ENCODE measurements at places on chromosomes 4 and X.

GRCh38 chrX:28582511-28582910 is 4.7 kb upstream of the IL1RAPL1 start:
- no peak for DNase-seq

DNA sequence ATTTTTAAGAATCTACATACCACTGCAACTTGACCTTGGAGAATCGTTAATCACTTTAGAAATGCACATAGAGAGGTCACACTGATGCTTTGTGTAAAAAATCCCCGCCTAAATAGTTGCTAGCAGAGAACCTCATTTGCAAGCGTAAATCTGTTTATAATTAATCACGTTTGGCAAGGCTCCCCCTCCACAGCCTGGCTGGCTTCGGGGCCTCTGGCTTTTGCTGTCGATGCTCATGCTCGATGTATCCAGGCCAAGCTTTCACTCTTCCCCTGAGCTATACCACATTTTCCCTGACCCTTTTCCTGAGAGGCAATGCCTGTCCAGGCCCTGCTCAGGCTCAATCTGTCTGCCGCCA is 23.4 kb downstream of the CYTL1 start:
- DNase-seq, result no peak

- DNase-seq, result no peak
These were observed 24.6 kb downstream of the UGT2B7 start for GRCh38 chr4:69120870-69121269.

DNA sequence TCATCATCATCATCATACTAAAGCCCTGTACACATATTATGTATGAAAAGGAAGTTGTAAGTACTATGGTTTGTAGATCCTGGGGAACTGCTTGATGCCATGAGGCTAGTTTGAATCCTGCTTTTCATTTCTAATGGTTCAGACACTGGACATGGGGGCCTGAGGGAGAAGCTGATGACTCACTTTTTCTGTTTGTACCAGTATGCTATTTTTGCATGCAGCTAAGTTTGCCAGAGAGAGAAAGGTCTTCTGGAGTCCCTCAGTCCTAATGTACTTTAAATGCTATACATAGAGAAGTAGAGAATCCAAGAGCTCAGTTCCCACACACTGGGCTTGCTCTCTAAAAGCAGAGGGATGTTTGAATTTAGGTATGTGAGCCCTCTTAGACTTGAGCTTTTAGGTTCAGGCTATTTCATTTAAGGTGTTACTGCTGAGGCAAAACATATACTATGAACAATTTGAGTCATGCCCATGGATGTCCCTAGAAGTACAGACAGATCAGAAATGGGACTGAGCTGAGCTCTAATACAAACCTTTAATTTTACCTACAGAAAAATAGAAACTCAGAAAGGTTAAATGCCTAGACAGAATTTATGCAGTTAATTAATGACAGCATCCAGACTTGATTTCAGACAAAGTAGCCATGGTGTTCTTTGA is 17.6 kb upstream of the HS3ST1 start:
- DNase-seq, result no peak

Measured in HTR-8/SVneo (cell line).